CD4-positive, alpha-beta memory T cell (primary cell): ENCODE measurements at places on chromosomes 7 and 10.

DNA sequence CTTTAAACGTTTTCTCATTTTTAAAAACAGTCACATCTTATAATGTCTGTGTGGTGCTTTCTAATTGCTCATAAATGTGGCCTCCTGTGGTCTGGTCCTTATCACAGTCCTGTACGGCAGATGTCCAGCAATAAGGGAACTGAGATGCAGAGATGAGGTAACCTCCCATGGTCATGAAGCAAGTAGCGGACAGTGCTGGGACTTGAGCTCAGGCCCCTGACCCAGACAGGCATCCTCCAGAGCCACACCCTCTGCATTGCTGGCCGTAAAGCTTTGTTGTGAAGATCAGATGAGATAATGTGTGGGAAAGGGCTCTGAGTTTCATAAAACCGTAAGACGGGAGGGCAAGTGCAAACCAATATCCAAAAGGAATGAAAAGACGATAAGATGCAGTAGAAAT is 48.2 kb downstream of the DYNC2I1 start:
- no peak for DNase-seq

GRCh38 chr7:130442601-130443000 is 1.8 kb upstream of the CEP41 start:
- no peak for DNase-seq

DNA sequence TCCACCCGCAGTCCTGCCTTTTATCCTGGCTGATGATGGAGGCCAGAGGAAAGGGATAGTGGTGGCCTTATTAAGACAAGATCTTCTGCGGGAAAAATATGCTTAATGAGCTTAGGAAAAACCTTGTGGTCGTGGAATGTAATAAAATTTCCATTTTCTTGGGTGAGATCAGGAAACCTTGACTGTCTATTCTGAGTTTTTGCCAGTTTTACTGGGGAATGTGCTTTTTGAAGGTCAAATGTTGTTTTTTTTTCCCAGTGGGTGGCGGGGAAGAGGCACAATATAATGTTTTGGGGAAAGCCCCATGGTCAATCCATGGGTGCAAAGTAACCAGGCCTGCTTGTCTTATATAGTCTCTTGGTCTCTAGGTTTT is 118.5 kb downstream of the CREB5 start:
- no peak for DNase-seq

DNA sequence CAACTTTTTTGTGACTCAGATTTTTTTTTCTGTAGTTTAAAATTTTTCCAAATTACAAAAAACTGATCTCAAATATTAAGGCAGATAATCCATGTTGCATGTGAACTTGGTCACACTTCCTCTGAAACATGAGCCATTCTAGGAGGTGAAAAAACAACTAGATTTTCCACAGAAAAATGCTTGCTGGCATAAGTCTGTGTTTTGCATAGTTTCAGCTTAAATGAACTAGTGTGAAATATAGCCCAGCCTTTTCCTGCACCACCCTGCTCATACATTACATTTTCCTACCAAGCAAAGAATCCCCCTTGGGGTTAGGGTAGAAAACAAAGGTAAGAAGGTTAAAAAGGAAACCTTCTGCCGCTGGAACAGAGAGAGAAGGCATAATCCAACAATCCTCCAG is 48.2 kb downstream of the SLC25A13 start:
- DNase-seq: no peak

- no peak for DNase-seq
Observed at GRCh38 chr10:86267286-86268195, 99.1 kb downstream of the GRID1 start.

- no peak for DNase-seq
Observed at GRCh38 chr7:84529480-84530205, 335.1 kb upstream of the SEMA3A start.
